Esophagus muscularis mucosa (tissue), 4 donors: ENCODE measurements at places on chromosomes 6 and 20. TPM values are rescaled to one million over a fixed set of nuclear protein-coding genes. Genes with fewer than 3 reads are reported as not detected.

- DNase-seq, result no peak
- H3K27me3 ChIP-seq, result no peaks in the 10 kb centered on the region
- H3K36me3 ChIP-seq, result no peaks in the 10 kb centered on the region
- no peak overlapping the region for H3K27ac ChIP-seq
- no peak overlapping the region for H3K4me3 ChIP-seq
Measured at GRCh38 chr6:34496103-34496685, 30.3 kb downstream of the PACSIN1 start.

TRAPPC3L gene
- not detected for total RNA-seq

DNA sequence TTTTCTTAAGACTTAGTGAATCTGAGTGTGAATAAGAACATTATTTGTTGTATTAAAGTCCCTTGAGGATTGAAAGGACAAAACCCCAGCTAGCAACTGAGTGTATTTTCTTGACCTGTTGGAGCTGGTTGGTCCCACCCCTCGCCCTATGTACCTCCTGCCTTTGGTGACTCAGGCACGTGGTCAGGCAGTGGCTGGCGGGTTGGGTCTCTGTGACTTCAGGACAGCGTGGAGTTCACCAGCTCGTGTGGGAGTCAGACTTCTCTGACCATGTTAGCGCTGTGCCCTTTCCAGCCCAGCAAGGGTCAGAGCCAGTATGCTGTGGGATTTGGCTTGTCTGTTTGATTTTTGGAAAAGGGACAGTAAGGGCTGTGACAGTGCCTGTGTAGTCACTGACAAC, 93.7 kb downstream of the SSR1 start:
- peak overlapping the region; percentile 58 for H3K27ac ChIP-seq
- no peaks in the 10 kb centered on the region for H3K27me3 ChIP-seq
- no peak overlapping the region for H3K4me3 ChIP-seq
- no peak for DNase-seq
- peaks cover 32% of the 10 kb centered on the region for H3K36me3 ChIP-seq

CST4 gene
- not detected for total RNA-seq

DNA sequence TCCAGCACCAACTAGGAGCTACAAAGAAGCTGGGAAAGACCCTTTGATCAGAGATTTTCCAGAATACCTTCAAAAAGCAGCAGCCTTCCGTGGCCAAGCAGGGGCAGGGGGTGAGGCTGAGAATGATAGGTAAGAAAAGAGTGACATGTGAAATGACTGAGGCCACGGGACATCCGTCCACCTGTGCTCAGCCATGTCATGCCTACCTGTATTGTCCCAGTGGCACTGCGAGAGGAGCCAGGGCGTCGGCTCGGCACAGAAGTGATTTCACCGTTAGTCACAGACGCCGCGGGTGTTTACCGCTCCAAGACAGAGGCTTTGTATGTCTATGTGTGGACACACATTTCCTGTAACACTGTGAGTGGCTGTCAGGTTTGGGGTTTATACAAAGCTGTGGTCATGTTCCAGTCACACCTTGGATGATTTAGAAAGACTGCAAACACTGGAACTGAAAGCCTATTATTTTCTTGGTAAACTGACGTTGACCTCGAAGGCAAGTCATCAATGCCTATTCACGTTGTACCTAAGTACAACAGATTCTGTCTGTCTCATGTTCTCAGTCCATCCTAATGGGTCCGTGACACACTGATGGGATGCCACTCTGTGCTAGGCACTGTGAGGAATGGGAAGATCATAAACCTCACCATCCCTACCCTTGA, 32.1 kb upstream of the JAG1 start:
- DNase-seq, result no peak
- no peaks in the 10 kb centered on the region for H3K36me3 ChIP-seq
- H3K27ac ChIP-seq, result no peak overlapping the region
- no peaks in the 10 kb centered on the region for H3K27me3 ChIP-seq

GLP1R gene
- not detected for total RNA-seq

HAO1 gene
- not detected for total RNA-seq

MEI4 gene
- 0.39 TPM for total RNA-seq

DNA sequence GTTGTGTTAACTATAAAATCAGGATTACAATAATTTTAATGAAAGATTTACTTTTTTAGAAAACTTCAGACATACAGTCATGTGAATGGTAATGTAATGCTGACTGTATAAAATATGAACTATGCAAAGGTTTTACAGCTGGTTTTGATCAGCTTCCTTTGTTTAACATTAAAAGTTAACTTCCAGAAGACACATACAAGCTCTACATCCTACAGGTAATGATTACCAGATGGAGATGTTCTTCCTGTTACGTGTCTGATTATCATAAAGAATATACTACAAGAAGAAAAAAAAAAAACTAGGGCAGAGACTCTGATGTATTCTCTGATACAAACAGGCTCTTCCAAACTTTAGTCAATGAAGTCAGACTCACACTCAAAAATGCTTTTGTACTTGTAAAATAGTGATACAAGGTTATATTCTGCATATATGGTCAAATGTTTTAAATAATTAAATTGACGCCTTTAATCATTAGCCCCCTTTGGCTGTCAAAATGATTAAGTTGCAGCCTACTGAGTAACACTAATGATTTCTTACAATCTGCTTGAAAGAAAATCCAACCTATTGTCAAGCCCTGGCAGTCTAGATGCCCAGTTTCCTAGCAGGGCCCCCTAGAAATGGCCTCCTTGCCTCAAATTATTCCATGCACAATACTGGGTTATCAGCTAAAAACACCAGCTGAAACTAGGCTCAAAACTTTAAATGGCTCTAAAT, 251.8 kb upstream of the RUNX2 start:
- DNase-seq, result no peak
- no peaks in the 10 kb centered on the region for H3K4me1 ChIP-seq
- no peaks in the 10 kb centered on the region for H3K27me3 ChIP-seq
- no peak overlapping the region for H3K27ac ChIP-seq
- H3K36me3 ChIP-seq, result no peaks in the 10 kb centered on the region
- no peak overlapping the region for H3K4me3 ChIP-seq

- no peaks in the 10 kb centered on the region for H3K27me3 ChIP-seq
- H3K4me1 ChIP-seq, result peaks cover 10% of the 10 kb centered on the region
- H3K4me3 ChIP-seq, result no peak overlapping the region
Measured at GRCh38 chr6:43050981-43051380, 2.7 kb downstream of the CUL7 start.

THBD gene
- 206 TPM for total RNA-seq

DNA sequence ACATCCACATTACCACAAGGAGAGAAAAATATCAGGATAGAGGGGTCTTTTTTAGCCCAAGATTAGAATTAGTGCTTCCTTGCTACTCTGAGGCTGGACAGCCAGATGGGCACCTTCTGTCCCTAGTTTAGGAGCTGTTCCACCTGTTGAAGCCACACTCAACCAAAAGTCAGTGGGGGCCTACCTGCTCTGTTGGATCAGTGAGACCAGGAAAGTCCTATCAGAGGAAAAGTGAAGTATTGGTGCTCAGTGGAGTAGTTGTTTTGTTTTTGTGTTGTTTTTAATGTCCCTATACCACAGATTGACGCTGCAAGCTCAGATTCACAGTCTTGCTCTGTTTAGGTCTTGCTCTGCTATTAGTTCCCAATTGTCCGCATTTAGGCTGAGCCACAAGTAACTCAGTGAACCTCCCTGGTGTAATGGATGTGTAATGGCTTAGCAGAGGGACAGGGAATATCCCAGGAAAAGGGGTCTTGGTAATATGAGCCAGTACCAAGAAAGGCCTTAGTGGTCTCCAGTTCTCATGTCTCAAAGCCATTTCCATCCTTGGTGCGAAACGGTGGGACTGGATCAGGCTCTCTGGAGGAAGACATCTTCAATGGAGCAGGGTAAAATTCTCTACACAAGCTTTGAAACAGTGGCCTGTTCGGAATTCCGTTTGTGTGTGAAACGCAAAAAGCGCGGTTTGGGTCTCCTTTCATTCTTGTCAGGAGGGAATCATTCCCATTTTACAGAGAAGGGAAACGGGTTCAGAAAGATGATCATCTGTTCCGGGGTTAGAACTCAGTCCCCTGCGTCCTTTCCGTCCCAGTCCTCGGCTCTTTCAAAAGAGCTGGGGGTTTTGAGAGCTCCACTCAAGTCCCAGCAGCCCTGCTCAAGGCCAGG, 631 bp upstream of the PABPC1L start:
- peaks cover 47% of the 10 kb centered on the region for H3K36me3 ChIP-seq
- no peak for DNase-seq
- H3K4me1 ChIP-seq, result peaks cover 19% of the 10 kb centered on the region
- H3K27me3 ChIP-seq, result no peaks in the 10 kb centered on the region

GRCh38 chr6:30709101-30709868, 7.8 kb downstream of the MDC1 start:
- H3K27ac ChIP-seq, result no peak overlapping the region
- H3K4me1 ChIP-seq, result peaks cover 3% of the 10 kb centered on the region
- H3K27me3 ChIP-seq, result no peaks in the 10 kb centered on the region
- H3K4me3 ChIP-seq, result no peak overlapping the region
- no peak for DNase-seq
- H3K36me3 ChIP-seq, result peaks cover 98% of the 10 kb centered on the region

DNA sequence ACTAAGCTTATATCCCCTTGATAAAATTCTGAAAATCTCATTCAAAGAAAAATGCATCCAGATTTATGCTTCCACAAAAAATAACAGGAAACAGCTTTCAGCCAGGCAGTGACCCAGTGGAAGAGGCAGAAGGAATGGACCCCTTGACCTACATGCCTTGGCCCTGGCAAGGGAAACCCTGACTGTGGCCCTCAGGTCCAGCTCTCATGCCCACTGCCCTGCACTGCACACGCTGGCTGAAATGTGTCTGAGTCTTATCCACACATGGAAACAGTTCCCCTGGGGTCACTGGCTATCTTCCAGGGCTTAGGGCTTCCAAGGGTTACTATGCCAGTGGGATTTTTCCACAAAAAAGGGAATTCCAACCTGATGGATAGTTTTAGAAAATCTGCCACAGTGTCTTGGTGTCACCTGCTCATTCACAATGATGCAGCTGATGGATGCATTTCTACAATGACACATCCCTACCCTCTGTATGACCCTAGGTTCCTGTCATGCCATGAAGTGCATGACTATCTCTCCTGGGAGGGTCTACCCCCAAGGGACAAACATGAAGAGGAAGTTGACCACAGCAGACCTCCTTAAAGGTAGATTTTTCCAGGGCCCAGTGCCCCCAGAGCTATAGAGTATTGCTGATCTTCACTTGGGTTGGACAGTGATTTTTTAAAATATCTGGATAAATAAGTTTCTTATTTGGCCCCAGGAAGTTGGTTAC, 121.9 kb upstream of the CD93 start:
- peaks cover 33% of the 10 kb centered on the region for H3K4me1 ChIP-seq
- no peaks in the 10 kb centered on the region for H3K36me3 ChIP-seq
- H3K4me3 ChIP-seq, result no peak overlapping the region
- H3K27ac ChIP-seq, result no peak overlapping the region
- DNase-seq, result peak; percentile 91

HTR1E gene
- total RNA-seq, result 0.17 TPM

- H3K27me3 ChIP-seq, result no peaks in the 10 kb centered on the region
- DNase-seq, result no peak
- H3K4me3 ChIP-seq, result no peak overlapping the region
- no peak overlapping the region for H3K27ac ChIP-seq
- no peaks in the 10 kb centered on the region for H3K36me3 ChIP-seq
Measured at GRCh38 chr6:135331002-135331401, 149.9 kb downstream of the MYB start.

TUBB1 gene
- 0.83 TPM for total RNA-seq

DNA sequence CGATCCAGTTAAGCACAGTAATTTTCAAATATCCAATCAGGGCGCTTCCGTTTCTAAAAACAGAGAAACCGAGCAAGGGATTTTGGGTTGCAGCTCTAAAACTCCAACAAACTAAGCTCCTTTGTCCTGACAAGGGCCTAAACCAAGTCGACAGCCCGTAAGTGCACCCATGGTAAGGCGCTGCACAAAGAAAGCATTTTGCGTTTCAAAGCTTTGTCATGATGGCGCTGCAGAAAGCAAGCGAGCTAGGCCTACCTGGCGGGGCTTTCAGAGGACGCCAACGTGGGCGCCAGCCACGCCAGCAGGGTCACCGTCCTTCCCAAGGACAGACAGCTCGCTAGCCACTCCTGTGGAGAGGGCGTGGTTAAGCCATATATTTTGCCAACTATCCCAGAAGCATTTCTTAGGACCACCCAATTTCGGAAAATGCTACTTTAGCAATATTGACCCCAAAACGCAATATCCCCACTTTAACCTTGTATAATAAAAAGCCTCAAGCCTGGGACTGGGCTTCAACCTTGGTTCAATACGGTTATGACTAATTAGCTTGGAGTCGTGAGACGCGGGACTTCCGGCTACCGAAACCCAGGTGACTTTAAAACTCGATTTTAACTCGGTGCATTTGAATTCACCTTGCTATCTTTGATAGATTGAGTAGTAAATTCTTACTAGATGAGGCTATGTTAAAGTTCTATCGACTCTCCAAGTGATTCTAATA, 53.8 kb downstream of the TRIM38 start:
- DNase-seq, result no peak
- H3K27ac ChIP-seq, result peak overlapping the region; percentile 83
- no peaks in the 10 kb centered on the region for H3K36me3 ChIP-seq
- H3K27me3 ChIP-seq, result no peaks in the 10 kb centered on the region

DNA sequence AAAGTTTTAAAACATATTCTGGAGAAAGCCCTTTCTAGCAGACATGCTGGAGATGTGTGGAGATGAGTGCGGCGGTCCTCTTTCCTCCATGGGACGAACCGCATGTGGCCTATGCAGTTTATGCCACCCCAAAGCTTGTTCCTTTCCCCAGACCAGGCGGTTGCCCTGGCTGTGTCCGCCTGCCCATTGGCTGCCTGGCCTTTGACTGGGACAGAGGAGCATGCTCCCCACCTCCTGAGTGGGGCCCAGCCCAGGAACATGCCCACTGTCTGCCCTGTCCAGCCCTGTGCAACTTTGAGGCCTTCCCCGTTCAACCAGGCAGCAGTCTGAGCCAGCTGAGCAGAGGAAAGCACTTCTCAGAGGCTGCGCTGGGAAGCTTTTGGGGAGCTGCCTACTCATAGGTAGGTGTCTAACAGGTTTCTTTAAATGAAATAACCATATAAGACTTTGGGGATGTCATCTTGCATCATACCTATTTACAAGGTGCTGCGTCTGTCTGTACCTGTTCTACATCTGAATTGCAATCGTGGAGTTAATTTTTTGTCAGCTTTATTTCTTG, 20.6 kb downstream of the FOXC1 start:
- no peaks in the 10 kb centered on the region for H3K4me1 ChIP-seq
- DNase-seq, result no peak
- H3K27ac ChIP-seq, result no peak overlapping the region
- peaks cover 4% of the 10 kb centered on the region for H3K27me3 ChIP-seq
- H3K36me3 ChIP-seq, result no peaks in the 10 kb centered on the region

GRCh38 chr6:129525055-129525454, 184.9 kb downstream of the ARHGAP18 start:
- no peak overlapping the region for H3K27ac ChIP-seq
- DNase-seq, result no peak
- no peak overlapping the region for H3K4me3 ChIP-seq
- H3K4me1 ChIP-seq, result no peaks in the 10 kb centered on the region
- no peaks in the 10 kb centered on the region for H3K36me3 ChIP-seq

DSP gene
- 2.1 TPM for total RNA-seq
